Thoracic aorta (tissue), 2 donors: ENCODE measurements at places on chromosomes 3 and 15. TPM values are rescaled to one million over a fixed set of nuclear protein-coding genes. Genes with fewer than 3 reads are reported as not detected.

ZPLD1 gene
- not detected for total RNA-seq

DNA sequence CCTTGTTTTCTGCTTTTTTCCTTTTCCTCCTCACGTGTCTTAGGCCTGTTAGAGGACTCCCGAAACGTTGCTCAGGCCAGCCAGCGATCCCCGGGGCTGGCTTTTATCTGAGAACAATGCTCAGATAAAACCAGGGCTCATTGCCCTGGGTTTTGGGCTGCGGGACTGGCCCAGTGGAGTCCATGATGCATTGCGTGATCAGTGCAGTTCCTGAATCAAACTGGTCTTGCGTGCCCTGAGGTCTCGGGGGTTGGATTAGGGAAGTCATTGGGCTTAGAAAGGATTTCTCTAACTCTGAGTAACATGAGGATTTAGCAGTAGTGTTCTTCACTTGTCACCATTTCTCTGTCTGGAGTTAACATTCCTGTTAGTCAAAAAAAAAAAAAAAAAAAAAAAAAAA is 66.3 kb downstream of the CCR1 start:
- DNase-seq = no peak

DNA sequence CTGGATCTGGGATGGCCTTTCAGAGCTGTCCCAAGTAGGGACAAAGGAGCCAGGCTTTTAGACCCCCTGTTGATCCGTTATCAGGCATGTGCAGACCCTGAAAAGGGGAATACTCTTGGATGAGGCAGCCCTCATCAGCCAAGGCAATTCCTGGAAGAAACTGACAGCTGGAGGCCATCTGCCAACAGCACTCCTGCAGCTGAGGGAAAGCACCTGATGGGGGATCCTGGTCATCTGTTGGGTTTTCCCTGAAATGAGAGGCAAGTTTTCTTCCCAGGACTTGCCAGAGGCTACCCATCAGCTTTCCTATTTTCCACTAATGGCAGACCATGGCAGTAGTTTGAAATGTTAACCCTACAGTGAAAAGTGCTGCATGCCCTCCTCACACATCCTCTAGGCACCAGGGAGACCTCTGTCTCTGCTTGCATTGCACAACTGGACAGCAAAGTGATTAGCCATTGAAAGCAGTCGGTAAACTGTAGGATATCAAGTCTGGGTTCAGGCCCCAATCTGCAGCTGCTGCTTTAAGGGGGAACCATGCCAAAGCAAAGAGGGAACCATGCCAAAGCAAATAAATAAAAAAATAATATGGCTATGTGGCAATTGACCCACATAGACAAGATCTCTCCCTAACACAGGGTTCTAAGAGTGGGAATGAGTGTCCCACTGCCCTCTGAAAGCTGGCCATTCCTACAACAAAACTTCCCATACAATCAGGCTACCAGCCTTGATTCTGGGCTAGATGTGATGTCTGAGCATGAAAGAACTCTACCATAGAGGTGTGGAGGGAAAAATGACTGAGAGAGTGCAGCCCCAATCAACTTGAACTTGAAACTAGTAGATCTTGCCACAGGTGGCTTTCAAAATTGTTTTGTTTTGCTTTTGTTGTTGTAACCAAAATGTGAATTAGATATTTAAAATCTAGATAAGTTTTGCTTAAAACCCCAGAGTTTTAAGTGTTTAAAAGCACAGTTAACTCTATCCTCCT is 232.0 kb upstream of the STT3B start:
- DNase-seq = no peak

DNA sequence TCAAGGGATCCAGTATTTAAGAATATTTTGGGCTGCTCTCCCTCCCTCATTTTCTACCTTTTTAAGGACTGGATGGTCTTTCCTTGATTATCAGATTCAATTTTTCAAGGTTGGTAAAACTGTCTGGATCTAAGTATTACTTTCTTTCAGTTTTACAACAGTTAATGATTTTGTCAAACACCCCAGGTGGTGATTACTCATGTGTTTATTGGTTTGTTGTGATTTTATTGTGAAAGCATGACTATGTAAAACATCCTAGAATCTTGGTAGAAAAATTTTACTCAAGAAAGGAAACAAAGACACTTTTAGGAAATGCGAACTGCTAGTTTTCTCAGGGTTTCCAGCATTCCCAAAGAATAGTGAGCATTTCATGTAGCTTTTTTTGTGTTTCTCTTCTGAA is 7.3 kb downstream of the GTF2E1 start:
- no peak for DNase-seq

DNA sequence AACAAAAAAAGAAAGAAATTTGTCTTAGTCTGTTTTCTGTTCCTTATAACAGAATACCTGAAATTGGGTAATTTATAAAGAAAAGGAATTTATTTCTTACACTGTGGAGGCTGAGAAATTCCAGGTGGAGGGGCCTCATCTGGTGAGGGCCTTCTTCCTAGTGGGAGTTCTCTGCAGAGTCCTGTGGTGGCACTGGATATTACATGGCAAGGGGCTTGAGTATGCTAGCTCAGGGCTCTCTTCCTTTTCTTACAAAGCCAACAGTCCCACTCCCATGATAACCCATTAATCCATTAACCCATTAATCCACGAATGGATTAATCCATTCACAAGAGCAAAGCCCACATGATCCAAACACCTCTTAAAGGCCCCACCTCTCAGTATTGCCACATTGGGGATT is 2.9 kb upstream of the SATB1 start:
- no peak for DNase-seq

CPB1 gene
- 3.5 TPM for total RNA-seq

DNA sequence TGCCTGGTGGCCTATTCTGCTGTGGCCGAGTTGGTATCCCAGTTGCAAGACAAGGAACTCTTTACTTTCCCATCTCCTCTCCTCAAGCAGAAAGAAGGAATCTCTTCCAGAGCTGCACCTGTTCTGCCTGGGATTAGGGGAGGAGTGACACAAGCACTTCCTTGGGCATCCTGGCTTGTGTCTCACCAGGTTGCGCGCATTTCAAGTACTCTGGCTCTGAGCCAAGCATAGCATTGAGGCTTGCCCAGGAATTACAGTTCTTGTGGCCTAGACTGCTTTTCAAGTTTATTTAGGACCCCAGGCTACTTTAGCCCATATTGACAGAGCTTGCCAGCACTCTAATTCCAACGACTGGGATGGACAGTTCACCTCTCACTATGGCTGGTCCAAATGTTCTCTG is 150.5 kb downstream of the RSRC1 start:
- DNase-seq = no peak

GRCh38 chr3:188239035-188239434 is 85.1 kb downstream of the LPP start:
- DNase-seq = no peak

GOLGA8M gene
- total RNA-seq = 0.81 TPM

DNA sequence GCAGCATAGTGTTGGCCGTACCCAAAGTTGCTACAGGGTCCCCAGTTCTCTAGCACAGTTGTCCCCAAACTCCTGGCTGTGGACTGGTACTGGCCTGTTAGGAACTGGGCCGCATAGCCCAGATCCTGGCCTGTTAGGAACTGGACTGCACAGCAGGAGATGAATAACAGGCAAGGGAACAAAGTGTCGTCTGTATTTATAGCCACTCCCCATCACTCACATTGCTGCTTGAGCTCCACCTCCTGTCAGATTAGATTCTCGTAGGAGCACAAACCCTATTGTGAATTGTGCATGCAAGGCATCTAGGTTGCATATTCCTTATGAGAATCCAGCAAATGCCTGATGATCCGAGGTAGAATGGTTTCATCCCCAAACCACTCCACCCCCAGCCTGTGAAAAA is 604.0 kb upstream of the LMCD1 start:
- no peak for DNase-seq

GRCh38 chr3:35070088-35070487 is 569.2 kb upstream of the ARPP21 start:
- no peak for DNase-seq

- DNase-seq = no peak
Measured at GRCh38 chr3:157128771-157129681, 30.9 kb downstream of the CCNL1 start.

GRCh38 chr3:72597756-72598195 is 250.5 kb downstream of the SHQ1 start:
- no peak for DNase-seq

RTP3 gene
- not detected for total RNA-seq

CHST2 gene
- 3.5 TPM for total RNA-seq

CCDC39 gene
- not detected for total RNA-seq

DNA sequence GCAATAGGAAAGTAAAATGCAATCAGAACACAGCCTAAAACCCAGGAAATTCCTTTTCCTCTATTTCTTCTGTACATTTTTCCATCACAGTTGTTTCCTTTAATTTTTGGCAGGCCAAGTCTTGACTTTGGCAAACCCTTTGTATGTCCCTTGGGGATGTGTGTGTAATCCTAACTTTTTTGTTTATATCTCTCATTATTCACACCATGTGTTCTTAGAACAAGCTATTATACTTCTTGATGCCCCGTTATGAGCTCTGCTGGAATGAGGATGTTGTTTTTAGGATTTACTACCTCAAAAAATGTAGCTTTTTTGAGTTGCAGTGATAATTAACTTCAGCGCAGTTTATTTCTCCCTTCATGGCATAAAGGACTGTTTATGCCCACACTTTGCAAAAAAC is 123.4 kb downstream of the ABI3BP start:
- DNase-seq = no peak
